ENCODE measurements at places on chromosomes 3 and 15.

DNA sequence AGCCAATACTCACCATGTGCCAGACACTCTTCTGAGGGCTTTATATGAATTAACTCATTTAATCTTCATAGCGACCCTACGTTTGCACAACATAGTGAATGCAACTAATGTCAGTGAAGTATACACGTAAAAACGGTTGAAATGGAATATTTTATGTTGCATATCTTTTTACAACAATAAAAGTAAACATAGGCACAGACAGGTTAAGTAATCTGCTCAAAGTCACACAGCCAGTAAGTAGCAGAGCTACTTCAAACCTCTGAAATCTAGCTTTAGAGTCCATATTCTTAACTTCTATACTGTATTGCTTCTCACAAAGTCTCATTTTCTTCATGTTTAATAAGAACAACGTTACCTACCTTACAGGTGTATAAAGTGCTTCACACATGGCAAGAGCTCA lies 1.6 kb downstream of the SEC11A start:
- DNase-seq: no peak

- no peak for DNase-seq
Measured at GRCh38 chr3:52518723-52519444, 14.8 kb downstream of the NT5DC2 start.

DNA sequence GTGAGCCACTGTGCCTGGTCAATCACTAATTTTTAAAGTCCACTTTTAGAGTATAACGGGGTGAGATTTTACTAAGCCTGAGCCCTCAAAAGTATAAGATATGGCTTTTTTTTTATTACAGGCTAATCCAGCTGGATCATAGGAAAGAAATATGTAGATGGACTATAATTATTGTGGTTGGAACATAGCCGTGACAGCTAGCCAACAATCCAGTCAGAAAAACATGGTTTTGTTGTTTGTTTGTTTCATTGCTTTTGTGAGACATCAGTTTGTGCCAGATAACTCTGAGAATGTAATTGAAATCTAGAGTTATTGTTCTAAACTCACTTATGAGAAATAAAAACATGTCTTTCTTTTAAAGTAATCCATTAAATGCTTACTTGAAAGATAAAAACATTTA lies 37.3 kb upstream of the ATOSA start:
- no peak for DNase-seq

- DNase-seq: no peak
Measured at GRCh38 chr3:151818361-151818760, 4.4 kb downstream of the AADAC start.

- no peak for DNase-seq
Measured at GRCh38 chr3:127151992-127152650, 40.8 kb upstream of the PRR23E start.

DNA sequence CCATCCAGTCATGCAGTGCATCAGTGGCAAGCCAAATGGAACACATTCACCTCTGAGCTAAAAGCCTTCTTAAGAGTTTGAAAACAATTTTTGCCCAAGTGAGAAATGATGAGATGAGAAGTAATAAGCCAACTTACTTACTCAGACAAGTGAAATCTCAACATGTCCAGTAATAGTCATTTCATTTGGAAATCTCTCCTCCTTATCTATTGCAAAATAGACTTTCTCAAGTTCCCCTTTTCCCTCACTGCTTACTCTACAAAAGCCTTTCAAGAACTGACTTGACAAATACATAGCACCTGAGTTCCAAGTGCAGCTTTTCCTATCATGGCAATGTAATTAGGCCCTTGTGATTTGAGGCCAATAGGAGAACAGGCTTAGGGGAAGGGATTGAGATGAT lies 282.3 kb downstream of the SLC9A9 start:
- no peak for DNase-seq

DNA sequence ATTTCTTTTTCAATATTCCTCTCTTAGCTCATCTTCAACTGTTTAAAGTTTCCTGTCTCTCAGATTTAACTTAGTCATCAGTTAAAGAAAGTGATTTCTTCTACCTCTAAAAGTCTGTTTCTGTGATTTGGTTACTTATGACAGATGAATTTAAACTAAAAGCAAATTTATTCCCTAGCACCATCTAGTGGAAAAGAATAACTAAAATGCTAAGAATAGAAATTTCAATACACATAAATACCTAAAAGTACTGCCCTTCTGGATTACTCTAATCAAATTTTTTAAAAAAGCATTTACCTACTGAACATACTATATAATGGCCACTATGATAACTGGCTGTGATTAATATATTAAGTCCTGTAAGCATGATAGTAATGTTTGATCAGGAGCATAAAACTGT lies 14.0 kb upstream of the ZCWPW2 start:
- no peak for DNase-seq

- DNase-seq: no peak
Measured at GRCh38 chr3:62369476-62369743, 3.9 kb downstream of the FEZF2 start.

DNA sequence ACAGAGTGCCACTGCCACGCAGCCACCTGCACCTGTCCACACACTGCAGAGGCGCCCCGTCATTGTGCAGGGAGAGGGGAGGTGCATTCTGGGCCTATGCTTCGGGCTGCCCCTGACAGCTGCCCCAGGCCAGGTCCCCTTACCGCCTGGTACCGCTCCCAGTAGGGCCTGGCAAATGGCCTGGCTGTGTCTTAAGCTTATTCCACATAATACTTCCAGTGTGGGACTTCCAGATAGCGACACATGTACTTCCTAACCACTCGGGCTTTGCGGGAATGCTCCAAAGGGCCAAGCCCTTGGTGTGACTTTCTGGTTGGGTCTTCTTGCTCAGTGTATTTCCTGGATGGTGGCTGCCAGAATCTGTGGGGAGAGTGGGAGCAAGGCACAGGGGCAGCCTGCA lies 254.3 kb upstream of the CHRNA7 start:
- no peak for DNase-seq

DNA sequence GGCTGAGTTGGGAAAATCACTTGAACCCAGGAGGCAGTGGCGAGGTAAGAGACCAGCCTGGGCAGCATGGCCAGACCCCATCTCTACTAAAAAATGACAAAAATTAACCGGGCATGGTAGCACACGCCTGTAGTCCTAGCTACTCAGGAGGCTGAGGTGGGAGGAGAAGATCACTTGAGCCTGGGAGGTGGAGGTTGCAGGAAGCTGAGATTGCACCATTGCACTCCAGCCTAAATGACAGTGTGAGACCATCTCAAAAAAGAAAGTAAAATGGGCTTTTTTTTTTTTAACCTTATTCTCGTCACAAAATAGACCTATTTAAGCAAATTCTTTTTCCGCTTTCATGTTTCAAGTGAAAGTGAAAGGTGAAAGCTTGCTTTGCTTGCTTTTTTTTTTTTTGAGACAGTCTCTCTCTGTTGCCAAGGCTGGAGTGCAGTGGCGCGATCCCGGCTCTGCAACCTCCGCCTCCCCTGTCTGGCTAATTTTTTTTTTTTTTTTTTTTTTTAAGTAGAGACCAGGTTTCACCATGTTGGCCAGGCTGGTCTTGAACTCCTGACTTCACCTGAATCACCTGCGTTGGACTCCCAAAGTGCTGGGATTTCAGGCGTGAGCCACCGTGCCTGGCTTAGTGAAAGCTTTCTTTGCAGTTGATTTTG lies 3.6 kb downstream of the PDIA3 start:
- peak; percentile 50 for DNase-seq

DNA sequence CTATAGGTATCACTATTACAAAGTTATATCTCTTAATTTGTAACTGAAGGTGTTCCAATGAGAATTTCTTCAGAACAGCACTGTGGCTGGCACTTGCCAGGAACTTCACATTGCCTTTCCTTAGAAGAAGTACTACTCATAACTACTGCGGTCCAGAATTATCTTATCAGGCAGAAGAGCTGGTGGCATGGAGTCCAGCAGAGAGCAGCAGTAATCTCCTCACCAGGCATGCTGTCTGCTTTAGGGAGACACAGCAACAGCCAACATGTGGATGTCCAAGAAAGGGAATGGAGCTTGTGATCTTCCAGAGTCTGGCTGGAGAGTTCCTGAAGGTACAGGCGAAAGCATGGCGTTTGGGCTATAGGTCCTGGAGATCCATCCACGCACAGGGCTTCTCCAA lies 919.7 kb upstream of the NR2F2 start:
- no peak for DNase-seq

- DNase-seq: no peak
Measured at GRCh38 chr3:160616716-160617115, 51.3 kb upstream of the KPNA4 start.

DNA sequence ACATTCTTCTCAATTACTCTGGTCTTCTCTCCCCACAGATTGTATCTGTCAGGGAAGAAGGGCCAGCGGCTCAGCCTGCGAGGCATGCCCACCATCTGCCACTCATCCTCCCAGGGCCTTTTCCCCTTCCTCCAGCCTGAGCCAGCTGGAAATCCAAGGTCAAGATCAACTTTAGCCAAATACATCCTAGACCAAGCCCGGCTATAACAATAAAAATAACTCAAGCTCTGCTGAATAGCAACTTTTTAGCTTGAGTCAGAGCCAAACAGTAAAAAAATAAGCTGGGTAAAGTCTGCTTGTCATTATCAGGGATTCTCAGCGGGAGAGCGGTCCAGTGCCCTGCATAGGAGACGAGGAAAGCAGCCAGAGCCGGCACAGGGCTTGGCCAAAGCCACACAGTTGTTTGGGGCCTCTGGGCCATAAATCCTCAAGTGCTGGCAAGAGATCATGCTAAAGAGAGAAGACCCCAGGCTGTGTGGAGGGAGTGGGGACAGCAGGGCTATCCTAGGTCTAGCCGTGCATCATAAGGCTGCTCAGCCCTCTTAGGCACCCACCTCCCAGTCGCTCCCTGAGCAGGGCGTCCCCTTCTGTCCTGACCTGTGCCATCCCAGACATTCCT lies 76.2 kb upstream of the HERC1 start:
- no peak for DNase-seq

DNA sequence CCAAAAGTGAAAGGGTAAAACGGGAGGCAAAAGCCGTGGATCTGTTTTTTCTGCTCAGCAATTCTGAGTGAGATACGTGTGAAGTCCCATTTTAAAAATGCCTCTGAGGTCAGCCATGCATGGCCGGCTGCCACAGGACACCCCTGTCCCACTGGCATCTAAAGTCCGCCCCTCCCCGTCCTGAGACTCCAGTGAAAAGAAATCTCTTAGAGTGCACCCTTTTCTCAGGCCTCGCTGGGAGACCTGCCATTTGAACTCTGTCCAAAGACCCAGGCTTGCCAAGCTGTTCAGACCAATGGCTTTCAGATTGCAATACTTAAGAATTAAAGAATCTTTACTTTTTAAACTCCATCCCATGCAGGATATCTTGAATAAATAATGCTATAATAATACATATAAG lies 61.0 kb upstream of the SLC24A5 start:
- DNase-seq: no peak

DNA sequence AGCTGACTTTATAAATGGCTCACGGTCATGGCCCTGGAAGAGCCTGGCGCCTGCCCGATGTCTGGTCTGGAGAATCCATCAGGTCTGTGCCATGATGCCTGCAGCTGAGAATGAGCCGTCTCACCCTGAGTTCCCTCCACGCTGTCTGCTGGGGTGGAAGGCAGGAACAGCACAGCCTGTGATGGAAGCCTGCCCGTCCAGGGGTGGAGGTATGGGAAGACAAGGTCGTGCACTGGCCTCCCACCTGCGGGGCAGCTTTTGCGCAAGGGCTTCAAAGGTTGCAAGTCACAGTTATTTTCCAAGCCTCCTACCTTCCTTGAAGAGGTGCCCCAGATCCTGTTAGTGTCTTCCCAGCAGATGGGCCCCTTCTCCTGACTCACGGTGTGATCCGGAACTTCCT lies 275.5 kb downstream of the FAM43A start:
- no peak for DNase-seq

- DNase-seq: no peak
Measured at GRCh38 chr3:134822090-134822489, 27.0 kb downstream of the EPHB1 start.

DNA sequence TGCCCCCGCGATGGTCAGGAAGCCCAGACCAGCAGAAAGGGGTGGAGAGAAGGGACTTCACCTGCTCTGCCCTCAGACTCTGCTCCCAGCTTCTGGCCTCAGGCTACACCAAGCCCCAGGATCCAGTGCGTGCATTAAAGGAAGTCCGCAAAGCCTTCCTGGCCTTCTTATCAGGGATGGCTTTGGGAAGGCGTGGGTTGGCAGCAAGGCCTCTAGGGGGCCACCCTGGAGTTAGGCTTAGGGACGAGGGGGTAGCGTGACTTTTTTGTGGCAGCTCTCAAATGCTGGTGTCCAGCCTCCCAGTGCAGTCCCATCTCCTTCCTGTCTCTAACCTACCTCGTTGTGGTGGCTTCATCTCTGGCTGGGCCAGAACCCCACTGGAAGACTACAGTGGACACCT lies 18.9 kb upstream of the RPL29 start:
- no peak for DNase-seq

DNA sequence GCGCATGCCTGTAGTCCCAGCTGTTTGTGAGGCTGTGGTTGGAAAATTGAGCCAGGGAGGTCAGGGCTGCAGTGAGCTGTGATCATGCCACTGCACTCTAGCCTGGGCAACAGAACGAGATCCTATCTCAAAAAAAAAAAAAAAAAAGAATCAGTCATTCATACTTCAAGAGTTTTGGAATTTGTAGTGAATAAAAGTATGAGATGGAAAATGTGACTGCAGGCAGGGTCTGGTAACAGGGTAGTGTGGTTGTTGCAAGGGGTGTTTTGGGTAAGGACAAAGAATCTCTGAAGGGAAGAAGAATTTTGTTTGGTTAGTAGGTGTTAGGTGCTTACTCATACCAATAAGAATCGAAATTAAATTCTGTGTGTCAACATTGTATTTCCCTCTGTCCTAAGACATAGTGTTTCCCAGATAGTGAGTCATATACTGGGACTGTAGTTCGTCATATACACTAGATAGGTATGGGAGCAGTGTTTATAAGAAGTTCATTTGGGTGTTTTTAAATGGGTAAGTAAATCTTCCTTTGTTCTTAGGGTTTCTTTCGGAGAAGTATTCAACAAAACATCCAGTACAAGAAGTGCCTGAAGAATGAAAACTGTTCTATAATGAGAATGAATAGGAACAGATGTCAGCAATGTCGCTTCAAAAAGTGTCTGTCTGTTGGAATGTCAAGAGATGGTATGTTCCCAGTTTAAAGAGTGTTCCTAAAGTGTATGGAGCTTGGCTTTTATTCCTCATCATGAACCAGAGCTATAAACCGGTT lies 14.2 kb downstream of the NR1D2 start:
- DNase-seq: no peak

DNA sequence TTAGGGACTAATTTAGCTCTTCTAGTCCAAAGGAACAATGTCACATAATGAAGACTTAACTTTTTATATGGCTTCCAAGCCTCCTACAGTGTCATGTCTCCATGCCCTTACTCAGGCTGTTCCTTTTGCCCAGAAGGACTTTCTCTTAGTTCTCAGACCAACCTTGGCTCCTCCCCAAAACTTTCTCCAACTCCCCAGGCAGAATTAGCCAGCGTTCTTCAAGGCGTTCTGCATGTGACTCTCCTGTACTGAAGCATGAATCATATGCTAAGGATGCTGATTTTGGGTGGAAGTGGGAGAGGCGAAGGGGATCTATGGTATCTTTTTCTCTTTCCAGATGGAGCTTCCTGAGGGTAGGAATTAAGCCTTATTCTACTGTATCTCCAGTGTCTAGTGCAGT lies 335.1 kb upstream of the ICE2 start:
- DNase-seq: no peak

GRCh38 chr3:20842594-20843436 lies 656.8 kb upstream of the SGO1 start:
- DNase-seq: no peak

All from activated naive CD4-positive, alpha-beta T cell treated with Interleukin-2 at 50 U/mL for 16 hours (primary cell).